ENCODE measurements at places on chromosomes 12 and 14.

DNA sequence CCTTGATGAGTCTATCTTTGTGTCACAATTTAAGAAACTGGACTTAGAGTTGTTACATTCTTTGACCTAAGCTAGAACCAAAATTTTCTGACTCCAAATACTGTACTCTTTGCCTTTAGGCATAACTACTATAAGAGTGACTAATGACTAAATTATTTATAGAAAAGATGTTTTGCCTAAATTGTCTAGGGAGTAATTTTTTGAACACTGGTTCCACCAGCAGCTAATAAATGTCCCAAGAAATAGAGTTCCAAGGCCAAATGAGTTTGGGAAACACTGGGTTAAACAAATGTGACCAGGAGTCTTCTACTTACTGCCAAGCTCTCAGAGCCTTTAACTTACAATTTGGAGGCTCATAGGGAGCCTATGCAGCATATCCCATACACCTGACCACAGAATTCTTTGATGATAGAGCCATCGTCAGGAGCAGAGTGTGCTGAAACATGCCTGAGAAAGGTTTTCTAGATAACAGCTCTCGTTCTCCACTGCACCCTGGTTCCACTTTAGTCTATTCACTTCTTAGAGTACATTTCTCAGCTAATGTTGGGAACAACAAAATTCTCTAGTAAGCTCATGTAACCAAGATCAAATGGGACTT, 215.9 kb upstream of the HMGA2 start:
- DNase-seq, result no peak

GRCh38 chr14:66152747-66153146, 333.4 kb upstream of the CCDC196 start:
- no peak for DNase-seq

- DNase-seq, result no peak
Measured at GRCh38 chr12:115541891-115542421, 735.5 kb downstream of the MED13L start.

- no peak for DNase-seq
Measured at GRCh38 chr12:64006211-64006825, 161.8 kb downstream of the SRGAP1 start.

- no peak for DNase-seq
Measured at GRCh38 chr14:44960146-44960545, 1.6 kb downstream of the KLHL28 start.

GRCh38 chr12:124550123-124551089, 17.0 kb downstream of the NCOR2 start:
- DNase-seq, result no peak

GRCh38 chr12:70265132-70265531, 21.9 kb downstream of the CNOT2 start:
- DNase-seq, result no peak

DNA sequence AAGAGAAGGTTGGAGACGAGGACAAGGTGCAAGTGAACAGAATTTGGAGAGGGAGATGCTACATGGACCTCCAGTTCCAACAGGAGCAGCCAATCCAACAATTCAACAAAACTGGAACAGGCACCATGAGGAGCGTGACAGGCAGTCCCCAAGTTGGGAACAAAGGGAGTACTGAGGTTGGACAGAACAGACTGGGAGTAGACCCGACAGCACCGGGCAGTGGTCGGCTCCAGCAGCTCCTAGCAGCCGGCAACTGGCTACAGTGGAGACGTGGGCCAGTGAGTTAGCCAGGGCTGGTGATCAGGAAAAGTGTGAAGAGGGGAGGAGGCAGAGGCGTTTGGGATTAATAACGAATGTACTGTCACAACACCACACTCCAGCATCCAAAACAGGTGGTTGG, 16.4 kb downstream of the MAP3K9 start:
- no peak for DNase-seq

GRCh38 chr12:50542448-50542847, 37.7 kb downstream of the DIP2B start:
- peak; percentile 14 for DNase-seq

GRCh38 chr12:15163030-15163976, 57.9 kb downstream of the RERG start:
- no peak for DNase-seq

GRCh38 chr12:19110221-19110940, 19.2 kb upstream of the PLEKHA5 start:
- DNase-seq, result no peak

GRCh38 chr12:89345830-89346740, 6.2 kb downstream of the DUSP6 start:
- DNase-seq, result peak; percentile 54

- no peak for DNase-seq
Measured at GRCh38 chr12:96327346-96327745, 72.9 kb downstream of the CDK17 start.

- DNase-seq, result peak; percentile 7
Measured at GRCh38 chr12:84696908-84697540, 215.6 kb downstream of the SLC6A15 start.

- no peak for DNase-seq
Measured at GRCh38 chr12:49557917-49558215, 10.1 kb downstream of the MCRS1 start.
